ENCODE measurements at places on chromosomes 11 and 22.
A peak's percentile ranks its signal among the peaks of the same experiment; 100 is the strongest.

- DNase-seq = no peak
Measured at GRCh38 chr22:46377525-46378425, 42.3 kb downstream of the TRMU start.

- peak; percentile 31 for DNase-seq
Measured at GRCh38 chr11:124725719-124726105, 14.0 kb upstream of the NRGN start.

DNA sequence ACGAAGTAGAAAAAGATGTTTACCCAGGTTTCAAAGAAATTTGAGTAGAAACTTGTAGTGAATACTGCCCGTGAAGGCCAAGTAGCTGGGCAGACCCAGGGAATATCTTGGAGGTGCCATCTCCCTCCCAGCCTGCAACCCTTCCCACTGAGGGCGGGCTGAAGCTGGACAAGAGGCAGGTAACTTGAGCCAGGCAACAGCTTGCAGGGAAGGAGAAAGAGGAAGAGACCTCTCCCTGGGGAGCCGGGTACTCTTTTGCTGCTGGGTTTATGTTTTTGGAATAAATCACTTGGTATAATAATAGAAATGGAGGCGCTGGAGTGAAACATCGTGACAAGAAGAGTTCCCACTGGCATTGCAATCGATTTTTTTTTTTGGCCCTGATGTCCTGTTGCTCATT is 49.4 kb upstream of the JAM3 start:
- DNase-seq = peak; percentile 33

DNA sequence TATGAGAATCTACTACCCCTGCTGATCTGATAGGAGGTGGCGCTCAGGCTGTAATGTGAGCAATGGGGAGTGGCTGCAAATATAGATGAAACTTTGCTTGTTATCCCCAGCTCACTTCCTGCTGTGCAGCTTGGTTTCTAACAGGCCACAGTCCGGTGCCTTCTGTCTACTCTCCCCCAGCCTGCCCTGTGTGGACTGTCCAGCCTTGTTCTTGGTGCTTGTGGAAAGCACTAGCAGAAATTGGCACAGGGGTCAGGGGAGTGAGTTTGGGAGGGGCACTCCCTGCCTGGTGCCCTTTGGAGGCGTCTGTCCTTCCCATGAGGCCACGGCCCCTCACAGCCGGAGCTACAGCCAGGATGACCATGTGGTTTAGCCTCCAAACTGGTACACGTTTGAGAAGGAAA is 14.3 kb downstream of the MOV10L1 start:
- no peak for DNase-seq

- DNase-seq = no peak
Measured at GRCh38 chr11:78072455-78072854, 7.2 kb downstream of the NDUFC2 start.

DNA sequence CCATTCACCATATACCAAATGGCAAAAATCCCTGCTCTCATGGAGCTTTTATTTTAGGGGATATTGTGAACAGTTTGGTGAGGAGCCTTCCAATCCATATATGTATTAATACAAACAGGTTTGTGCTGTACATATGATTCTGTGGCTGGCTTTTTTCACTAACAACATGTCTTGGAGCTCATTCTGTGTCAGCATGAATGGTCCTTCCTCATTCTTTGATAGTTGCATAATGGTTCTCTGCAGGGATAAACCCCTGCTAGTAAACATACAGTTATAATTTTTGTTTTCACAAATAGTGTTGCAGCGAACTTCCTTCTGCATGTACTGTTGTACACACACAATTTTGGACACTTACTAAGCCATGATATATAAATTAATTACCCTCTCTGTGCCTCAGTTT is 8.3 kb downstream of the PRR5L start:
- DNase-seq = no peak

GRCh38 chr11:74023276-74023675 is 14.4 kb upstream of the UCP3 start:
- DNase-seq = no peak

GRCh38 chr11:78549624-78550409 is 24.8 kb downstream of the NARS2 start:
- no peak for DNase-seq

GRCh38 chr11:44608651-44608990 is 43.2 kb downstream of the CD82 start:
- DNase-seq = no peak

GRCh38 chr11:2460540-2461252 is 15.9 kb downstream of the KCNQ1 start:
- no peak for DNase-seq

DNA sequence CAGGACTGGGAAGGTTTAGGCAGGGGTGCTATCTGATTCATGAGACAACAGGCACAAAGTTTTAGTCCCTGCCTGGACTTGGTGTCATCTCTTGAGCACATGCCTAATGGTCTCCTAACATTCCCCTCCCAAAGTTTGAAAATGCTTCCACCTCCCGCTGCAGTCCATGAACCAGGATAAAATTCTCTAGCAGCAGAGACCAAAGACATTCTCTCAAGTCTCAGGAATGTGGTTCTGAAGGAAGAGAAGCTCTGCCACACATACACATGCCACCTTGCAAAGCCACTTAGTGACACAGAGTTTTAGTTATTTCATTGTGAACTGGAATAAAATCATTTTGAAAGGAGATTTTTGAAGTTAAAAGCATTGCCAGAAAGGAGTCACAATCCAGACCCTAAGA is 15.5 kb downstream of the OR51B6 start:
- DNase-seq = no peak

- peak; percentile 73 for DNase-seq
Measured at GRCh38 chr11:66340596-66341501, 4.1 kb downstream of the BRMS1 start.

- DNase-seq = no peak
Measured at GRCh38 chr11:45145379-45146071, 914 bp upstream of the PRDM11 start.

- no peak for DNase-seq
Measured at GRCh38 chr22:18970176-18970947, 34.3 kb upstream of the PRODH start.

GRCh38 chr22:35288116-35288515 is 11.6 kb upstream of the TOM1 start:
- no peak for DNase-seq

DNA sequence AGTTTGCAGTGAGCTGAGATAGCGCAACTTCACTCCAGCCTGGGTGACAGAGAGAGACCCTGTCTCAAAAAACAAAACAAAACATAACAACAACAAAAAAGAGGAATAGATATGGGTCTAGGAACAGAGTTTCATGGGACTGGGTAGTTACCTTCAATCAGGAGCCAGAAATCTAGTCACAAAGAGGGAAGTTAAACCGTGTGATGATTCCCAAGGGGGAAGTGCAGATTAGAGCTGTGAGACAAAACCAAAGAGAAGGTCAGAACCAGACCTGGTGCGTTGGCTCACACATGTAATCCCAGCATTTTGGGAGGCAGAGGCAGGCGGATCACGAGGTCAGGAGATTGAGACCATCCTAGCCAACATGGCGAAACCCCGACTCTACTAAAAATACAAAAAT is 42.1 kb upstream of the LARGE1 start:
- no peak for DNase-seq

DNA sequence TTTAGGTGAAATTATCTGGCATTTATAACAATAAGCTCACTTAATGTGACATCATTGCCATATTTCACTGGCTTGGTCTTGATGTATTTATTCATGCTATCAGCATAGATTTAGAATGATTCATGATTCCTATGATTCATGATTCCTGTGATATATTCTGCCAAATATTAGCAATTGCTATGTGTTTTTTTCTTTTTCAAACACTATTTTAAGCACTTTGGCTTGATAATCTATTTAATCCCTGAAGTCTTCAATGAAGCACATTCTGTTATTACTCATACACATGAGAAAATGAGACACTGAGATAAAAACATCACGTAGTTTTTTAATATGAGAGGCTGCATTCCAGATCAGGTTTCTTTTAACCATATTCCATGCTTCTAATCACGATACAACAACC is 78.5 kb downstream of the LUZP2 start:
- no peak for DNase-seq

DNA sequence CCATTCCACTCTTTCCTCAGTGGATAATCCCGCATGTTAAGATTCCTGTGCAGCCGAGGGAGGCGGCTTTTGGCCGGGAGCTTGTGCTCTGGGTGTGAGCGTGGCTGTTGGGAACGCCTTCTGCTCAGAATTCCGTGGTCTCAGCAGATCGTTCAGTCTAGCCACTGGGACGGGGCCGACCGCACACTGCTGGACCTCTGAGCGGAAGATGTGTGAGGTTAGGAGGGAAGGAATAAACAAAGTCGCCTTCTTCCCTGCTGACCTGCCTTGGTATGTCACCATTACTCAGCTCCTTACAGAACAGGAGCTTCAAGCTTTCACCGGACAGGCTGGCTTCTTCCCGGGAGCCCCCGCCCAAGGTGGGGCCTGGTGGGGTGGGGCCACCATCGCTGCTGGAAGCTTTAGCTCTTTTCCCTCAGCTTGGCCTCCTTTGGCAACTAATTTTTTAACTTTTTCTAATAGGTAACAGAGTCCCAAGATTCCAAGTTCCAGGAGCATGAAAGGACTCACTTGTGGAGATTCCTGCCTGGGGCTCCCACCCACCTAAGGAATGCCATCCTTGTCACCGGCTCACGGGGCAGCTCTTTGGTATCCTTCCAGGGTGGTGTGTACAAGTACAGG is 22.5 kb upstream of the SEPTIN5 start:
- no peak for DNase-seq

- DNase-seq = no peak
Measured at GRCh38 chr22:32527756-32528155, 53.1 kb downstream of the FBXO7 start.

DNA sequence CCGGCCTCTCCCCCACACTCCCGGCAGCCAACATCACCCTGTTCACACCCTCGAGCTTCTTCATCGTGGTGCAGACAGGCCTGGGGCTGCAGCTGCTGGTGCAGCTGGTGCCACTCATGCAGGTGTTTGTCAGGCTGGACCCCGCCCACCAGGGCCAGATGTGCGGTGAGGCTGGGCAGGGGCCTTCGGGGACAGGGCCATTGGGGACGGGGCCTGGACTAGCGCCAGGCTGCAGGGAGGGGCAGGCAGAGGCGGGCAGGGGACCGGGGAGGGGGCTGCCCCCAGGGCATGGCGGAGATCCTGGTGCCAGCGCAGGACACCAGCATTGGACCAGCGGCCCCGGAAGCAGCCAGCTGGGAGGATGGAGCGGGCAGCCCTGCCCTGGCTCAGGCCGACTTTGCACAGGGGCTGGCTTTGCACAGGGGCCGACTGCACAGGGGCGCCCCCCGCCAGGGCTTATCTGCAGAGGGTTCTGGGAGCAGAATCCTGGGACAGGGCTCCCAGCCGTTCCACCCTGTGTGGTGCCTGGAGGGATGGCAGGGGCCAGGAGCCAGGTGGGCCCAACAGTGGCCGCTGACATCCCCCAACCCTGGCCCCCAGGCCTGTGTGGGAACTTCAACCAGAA is 8.6 kb downstream of the MUC5B start:
- DNase-seq = peak; percentile 73

DNA sequence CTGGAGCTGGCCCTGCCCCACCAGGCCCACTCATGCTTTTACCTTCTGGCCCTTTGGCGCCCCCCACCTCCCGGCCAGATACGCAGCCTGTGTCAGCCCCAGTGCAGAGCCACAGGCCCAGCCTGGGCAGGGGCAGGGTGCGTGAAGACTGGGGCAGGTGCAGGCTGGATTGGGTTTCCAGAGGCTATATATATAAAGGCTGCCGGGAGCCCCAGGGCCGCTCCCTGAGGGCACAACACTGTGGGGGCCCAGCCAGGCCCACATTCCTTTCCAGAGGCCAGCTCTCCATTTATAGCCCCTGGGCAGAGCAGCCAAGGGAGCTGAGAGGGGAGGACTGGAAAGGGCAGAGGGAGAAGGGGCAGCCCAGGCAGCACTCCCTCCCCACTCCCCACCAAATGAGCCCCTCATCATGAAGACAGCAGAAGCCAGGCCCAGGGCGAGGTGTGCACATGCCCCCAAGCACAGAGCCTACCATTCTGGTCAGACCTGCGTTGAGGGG is 5.0 kb upstream of the MYOD1 start:
- no peak for DNase-seq

DNA sequence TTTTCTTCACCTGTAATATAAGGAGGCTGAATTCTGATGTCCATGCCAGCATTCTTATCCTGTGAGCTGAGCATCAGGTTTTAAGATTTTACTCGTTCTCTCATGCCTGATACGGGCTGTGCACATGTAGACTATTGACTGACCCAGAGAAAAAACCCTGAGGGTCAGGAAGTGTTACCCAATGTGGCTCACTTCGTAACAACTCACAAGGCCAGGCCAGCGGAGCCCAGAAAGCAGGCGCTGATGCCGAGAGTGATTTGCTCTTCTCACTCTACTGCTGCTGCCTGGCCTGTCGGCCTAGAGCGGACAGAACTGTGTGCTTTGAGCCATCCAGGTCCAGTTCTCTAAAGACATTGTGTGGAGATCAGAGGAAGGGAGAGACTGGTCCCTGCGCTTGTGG is 10.8 kb downstream of the THYN1 start:
- DNase-seq = no peak

DNA sequence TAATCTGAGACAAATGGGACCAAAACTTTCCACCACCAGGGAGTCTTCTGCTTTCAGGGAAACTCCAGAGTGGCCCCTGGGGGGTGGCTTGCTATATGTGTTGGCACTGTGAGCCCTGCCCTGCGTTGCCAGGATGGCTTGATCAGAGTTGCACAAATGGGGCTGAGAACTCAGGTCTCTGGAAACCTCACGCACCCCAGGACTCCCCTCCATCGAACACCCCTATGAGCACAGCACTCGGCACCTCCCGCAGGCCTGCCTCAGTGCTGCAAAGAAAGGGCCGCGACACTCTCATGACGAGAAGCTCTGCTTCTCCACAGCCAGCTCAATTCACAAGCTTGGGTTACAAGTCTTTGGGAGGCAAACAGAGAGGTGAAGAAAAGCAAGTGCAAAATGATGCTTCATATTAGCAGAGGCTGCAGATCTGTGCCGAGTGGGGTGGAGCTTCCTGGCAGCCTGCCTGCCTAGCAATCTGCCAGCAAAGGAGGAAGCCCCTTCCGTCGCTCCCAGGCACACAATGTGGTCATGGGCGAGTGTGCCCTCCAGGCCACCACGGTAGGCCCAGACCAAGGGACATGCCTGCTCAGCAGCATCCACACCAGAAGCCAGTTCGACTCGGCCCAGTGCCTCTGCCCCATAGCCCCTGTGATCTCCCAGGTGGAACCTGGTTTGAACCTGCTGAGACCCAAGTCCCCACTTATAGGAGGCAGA is 55.7 kb downstream of the MYH9 start:
- DNase-seq = no peak

- no peak for DNase-seq
Measured at GRCh38 chr11:40360206-40360798, 1099.2 kb downstream of the LRRC4C start.

GRCh38 chr22:38924347-38924952 is 33.0 kb upstream of the APOBEC3A start:
- DNase-seq = peak; percentile 21

DNA sequence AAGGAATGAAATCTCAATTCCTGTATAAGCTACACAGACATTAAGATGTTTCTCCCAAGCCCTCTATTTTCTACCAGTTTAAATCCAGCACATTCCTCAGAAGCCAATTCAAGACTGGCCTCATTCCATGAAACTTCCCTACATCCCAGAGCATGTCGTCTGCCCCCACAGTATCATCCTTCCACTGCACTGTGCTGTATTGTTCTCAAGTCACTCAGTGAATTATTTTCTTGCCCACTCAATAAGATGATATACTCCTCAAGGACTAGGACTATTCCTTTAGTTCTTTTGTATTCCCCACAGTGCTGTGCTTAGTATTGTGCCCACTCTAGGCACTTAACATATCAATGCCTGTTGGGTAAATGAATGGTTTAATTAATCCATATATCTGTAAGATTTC is 203.1 kb upstream of the BLID start:
- no peak for DNase-seq

- DNase-seq = no peak
Measured at GRCh38 chr11:10400856-10401255, 54.2 kb upstream of the AMPD3 start.

All from posterior cingulate gyrus (tissue), 11 donors.